Stimulated activated CD8-positive, alpha-beta memory T cell treated with anti-CD3 and anti-CD28 coated beads, Interleukin-4, amount 100 ng/mL, for 48 hours (primary cell): ENCODE measurements at places on chromosomes 16 and 17.
A peak's percentile ranks its signal among the peaks of the same experiment; 100 is the strongest.

DNA sequence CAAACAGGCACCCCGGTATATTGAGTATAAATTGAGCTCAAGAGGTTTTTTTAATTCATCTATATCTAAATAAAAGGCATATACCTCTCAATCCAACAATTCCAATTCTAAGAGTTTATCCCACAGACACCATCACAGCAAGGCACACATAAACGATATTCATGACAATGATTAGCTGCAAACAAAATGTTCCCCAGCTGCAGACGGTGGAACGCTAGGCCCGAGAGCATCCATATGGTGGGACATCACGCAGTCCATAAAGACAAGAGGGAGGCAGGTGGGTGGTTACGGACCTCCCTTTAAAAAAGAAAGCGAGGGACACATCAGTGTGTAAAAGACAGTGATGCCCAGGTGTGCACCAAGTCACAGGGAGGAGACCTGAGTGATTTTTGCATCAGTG, 28.1 kb downstream of the MEAK7 start:
- DNase-seq: no peak

DNA sequence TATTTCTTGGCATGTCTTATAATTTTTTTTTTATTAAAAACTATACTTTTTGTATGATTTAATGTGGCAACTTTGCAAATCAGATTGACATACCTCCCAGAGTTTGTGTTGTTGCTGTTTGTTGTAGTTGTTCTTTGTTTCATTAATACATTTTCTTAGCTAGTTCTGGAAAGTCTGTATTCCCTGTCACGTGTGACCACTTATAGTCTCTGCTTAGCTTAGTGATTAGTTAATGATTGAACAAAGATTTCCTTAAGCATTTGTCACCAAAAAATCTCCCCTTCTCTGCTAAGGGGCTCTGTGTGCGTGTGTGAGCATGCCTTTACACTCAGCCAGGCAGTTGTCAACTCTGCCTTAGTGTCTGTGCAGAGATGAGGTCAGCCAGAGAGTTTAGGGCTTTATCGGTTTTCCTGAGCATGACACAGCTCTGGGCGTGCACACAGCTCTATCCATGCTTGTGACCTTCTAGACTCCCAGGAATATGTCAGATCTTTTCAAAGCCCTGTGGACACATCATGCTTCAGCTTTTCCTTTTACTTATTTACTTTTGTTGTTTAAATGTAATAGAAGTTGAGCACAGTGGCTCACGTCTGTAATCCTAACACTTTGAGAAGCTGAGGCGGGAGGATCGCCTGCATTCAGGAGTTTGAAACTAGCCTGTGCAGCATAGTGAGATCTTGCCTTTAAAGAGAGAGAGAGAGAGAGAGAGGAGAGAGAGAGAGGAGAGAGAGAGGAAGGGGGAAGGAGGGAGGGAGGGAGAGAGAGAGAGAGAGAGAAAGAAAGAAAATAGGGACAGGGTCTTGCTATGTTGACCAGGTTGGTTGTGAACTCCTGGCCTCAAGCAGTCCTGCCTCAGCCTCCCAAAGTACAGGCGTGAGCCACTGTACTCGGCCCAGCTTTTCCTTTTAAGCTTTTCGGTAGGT, 21.9 kb downstream of the DNAI2 start:
- DNase-seq: no peak

GRCh38 chr16:53503991-53504663, 1.1 kb upstream of the AKTIP start:
- DNase-seq: peak; percentile 52

DNA sequence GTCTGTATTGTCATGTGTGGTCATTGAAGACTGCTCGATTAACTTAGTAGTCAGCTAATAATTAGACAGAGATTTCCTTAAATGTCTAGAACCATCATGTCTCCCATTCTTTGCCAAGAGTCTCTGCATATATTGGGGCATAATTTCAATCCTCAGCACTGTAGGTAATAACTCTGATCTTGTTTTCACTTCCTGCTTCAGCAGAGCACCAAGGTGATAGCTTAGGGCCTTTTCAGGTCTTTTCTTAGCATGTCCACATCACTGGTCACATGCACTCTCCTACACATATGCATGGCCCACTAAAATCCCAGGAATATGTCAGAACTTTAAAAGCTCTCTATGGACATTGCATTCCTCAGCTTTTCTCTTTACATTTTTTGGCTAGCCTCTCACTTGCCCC, 110.3 kb upstream of the NACA2 start:
- DNase-seq: no peak

DNA sequence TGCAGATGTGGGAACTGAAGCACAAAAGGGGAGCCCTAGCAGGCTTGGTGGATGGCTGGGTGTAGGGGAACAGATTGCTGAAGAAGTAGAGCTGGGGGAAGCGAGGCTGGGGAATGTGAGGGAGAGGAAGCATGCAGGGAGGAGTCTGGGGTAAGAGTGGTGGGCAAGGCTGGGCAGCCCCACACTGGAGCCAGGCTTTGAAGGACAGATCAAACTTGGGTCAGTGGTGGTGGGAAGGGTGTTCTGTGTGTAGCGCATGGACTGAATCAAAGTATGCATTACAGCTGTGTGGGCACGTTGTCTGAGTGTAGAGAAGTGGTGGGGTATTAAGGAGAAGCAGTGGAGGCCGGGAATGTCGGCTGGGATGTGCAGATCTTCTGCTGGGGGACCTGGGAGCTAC, 116.0 kb downstream of the CYLD start:
- no peak for DNase-seq
